ENCODE measurements at places on chromosomes 5 and 9.

GRCh38 chr5:126514131-126514557, 80.9 kb downstream of the ALDH7A1 start:
- no peak for DNase-seq

GRCh38 chr5:152723482-152723881, 318.4 kb upstream of the NMUR2 start:
- no peak for DNase-seq

- DNase-seq, result no peak
These were observed 31.1 kb upstream of the DUSP1 start for GRCh38 chr5:172802112-172802511.

DNA sequence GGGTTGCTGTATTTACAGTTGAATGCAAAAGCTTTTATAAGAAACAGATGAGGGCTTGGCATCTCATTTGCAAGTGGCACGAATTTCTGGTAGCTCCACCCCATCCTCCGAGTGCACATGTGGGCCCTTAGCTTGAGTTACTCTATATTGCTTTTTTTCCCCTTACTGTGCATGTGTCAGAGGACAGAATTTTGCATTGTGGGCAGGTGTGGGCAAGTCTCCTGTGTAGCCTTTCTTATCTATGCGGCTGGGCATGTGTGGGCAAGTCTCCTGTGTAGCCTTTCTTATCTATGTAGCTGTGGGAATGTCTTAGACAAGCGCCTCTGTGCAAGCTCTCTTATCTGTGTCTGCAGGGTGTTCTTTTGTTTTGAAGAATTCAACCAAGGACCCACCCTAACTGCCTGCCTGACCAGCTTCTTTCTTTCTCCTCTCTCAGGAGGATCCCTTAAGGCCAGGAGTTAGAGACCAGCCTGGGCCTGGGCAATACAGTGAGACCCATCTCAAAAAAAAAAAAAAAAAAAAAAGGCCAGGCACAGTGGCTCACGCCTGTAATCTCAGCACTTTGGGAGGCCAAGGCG, 34.1 kb upstream of the SIL1 start:
- DNase-seq, result no peak

GRCh38 chr9:135787776-135788575, 86.0 kb downstream of the KCNT1 start:
- no peak for DNase-seq

DNA sequence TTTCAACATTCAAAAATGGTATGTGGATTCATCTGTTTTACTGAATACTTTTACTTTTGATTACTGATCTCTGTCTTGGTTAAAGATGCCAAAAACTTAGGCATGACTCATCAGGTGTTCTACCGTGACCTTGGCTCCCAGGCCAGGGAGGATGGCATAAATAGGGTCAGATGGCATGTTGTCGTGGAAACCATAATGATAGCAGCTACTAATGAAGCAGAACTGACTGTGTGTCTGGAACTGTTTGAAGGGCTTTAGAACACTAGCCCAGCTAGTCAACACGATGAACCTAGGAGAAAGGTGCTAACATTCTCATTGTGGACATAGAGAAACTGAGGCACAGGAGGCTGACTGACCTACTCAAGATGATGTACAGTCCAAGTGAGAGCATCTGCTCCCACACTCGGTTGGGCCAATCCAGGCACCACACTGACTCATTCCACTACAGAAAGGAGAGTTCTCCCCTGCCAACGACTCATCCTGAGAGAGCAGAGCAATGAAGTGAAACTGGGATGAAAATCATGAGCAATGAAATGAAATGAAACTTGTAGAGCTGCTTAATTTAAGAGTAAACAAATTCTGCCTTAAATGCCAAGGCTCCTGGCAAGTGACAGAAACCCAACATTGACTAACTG, 116.0 kb downstream of the TENT4A start:
- DNase-seq, result no peak

DNA sequence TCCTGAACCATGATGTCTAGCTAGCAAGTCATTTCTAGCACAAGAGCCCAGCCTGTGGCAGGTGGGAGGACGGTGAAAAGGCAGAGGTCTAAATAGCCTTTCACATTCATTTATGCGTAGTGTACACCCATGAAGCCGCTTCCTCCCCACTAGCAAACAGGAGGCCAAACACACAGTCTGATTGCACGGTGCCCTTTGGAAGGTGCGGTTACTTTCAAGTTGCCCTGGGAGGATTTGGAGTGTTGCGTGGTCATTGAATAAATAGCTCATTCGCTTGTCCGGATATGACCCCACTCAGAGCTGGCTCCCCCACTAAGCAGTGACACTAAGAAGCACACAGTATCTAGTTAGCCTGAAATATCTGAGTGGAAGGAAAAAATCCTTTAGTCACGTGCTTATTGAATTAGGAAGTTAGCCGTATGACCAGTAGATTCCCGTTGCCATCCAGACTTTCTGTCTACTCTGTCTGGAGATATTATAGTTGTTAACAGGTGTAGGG, 664 bp upstream of the ARSB start:
- DNase-seq, result no peak

DNA sequence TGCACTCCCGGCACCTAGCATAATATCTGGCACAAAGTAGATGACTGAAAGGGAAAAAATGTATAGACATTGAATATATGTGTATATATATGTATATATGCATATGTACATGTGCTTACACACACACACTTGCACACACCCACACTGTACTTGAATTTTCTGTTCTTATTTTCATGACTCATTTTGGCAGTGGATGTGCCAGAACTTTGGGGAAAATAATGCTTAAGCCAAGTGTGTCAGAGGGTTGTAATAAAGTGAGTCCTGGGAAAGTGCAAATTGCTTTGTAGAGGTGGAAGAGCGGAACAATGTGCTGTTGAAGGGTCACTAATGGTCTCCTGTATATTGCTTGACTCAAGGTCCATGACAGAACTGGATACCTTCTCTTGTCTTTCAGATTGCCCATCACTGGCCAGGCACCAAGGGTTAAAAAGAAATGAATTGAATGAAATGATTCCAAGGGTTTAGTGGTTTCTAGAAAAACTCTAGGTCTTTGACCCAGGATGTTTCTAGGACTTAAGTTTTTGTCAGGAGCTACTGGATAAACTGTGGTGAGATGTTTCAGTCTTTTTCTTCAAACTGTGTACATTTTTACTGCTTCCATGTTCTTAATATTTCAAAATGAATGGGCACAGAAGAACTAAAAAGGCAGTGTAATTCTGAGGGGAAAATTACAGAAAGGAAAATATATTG, 129.9 kb upstream of the MOCS2 start:
- no peak for DNase-seq

- DNase-seq, result no peak
These were observed 33.5 kb downstream of the TMEM245 start for GRCh38 chr9:109086221-109086620.

GRCh38 chr5:157912621-157913325, 53.8 kb upstream of the CLINT1 start:
- no peak for DNase-seq

DNA sequence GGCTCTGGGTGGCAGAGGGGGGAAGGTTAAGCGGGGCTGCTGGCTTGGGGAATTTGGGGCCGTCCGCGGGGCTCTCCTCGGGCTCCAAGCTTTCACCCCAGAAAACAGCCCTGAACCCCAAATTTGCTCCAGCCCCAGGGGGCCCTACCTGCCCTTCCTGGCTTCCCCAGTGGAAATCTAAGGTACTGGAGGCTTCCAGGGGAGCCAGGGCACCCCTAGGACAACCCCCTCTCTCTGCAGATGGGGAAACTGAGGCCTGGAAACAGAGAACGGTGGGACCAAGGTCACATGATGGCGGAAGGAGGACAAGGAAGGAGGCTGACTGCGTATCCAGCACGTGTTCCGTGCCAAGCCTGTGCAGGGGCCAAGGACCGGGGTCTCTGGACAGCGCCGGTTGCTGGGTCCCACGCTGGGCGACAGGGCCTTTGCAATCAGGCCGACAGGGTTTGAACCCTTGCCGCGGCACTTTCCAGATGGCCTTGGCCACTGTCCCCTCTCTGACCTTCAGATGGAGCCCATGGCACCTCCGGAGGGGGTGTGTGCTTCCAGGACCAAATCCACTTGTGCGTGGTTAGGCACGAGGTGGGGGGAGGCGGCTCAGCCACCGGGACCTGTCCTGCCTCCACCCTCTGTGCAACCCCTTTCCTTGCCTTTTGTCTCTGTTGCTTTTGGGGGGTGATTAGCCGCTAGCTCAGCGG, 183.1 kb downstream of the C9orf50 start:
- no peak for DNase-seq

- no peak for DNase-seq
These were observed 29.3 kb downstream of the TNFAIP8 start for GRCh38 chr5:119385136-119385535.

DNA sequence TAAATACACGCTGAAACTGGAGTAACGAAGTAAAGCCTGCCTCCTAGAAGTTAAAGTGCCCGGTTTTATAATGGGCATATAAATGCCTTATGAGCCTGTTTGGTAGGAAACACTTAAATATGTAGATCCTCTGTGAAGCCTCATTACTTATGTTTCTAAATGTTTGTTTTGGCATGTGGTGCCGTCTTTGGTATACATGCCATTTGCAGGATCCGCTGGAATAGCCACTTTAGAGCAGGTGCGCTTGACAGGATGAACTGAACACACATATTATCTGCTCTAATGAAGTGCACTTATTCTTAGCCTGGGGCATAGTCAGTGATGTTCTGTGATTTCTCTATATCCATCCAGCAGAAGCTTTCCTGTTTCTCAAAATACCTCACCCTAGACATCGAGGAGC, 778.1 kb upstream of the WWC1 start:
- DNase-seq, result no peak

- DNase-seq, result no peak
These were observed 113.8 kb upstream of the ZNF608 start for GRCh38 chr5:124860291-124860655.

GRCh38 chr5:83547889-83548288, 76.3 kb downstream of the VCAN start:
- DNase-seq, result no peak
